ENCODE measurements at places on chromosomes 3 and 15.

DNA sequence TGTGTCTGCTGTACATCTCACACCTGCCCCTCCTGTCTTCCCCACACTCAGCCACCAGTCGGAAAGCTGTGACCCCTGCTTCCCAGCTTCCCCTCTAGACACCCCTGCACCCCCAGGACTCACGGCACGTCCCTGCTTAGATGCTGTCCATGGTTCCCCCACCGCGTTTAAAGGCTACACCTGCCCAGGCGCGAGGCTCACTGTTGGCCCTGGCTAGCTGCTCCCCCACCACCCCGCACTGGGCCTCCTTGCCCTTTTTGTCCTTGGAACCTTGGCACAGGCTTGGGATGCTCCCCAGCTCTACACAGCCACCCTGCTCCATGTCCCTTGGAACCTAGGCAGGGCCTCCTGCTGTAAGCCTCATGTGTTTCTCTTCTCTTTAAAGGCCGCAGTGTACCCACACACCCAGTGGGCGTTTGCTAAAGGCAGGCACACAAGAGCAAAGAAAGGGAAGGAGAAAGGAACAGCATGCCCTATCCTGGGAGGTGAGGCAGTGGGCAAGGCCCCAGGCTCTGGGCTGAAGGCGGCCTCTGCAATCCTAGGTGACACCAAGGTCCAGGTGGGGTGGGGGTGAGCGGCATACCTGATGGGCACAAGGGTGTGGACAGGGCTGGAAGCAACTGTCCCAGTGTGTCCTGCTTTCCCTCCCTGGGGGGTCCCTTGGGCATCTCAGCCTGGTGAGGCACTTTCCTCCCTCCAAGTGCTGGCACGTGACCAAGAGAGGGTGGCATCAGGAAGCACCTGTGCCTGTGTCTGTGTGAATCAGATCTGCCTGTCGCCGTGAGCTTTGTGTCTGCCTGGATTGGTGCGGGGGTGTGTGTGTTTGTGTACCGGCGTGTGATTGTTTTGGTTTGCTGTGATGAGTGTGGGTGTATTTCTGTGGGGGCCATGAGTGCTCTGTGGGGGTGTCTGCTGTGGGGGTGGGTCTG is 54.4 kb downstream of the TPRA1 start:
- H3K4me1 ChIP-seq = no peaks in the 10 kb centered on the region
- H3K27ac ChIP-seq = no peak overlapping the region
- no peak for DNase-seq
- H3K4me3 ChIP-seq = no peak overlapping the region
- no peaks in the 10 kb centered on the region for H3K27me3 ChIP-seq

DNA sequence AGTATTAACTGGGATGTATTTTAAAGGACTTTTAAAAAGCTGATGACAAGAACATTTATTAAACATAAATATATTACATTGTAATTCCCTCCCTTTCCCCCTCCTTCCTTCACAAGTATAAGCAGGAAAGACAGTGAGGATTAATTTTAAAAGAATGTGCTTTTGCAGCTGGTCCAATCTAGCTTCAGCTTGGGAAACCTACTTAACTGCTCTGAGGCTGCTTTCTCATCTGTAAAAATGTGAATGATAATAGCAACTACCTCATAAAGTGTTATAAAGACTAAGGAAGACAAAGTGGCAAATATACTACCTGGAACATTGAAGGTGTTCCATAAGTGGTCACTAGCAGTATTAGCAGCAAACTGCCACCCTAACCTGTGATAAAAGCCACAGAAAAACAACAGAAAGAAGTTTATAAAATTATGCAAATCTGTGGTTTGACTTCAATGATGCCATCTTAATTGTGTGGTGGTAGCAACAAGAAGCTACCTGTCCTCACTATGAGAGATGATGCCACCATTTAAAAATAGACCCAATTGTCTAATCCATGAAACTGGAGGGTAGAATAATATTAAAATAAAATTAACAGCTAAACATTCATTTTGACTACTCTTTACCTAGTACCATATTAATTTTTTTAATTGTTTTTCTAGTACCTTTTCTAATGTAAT is 20.0 kb downstream of the DHX36 start:
- H3K36me3 ChIP-seq = peaks cover 83% of the 10 kb centered on the region
- no peak for DNase-seq
- H3K4me1 ChIP-seq = no peaks in the 10 kb centered on the region
- H3K27ac ChIP-seq = no peak overlapping the region
- no peak overlapping the region for H3K4me3 ChIP-seq
- no peaks in the 10 kb centered on the region for H3K27me3 ChIP-seq

DNA sequence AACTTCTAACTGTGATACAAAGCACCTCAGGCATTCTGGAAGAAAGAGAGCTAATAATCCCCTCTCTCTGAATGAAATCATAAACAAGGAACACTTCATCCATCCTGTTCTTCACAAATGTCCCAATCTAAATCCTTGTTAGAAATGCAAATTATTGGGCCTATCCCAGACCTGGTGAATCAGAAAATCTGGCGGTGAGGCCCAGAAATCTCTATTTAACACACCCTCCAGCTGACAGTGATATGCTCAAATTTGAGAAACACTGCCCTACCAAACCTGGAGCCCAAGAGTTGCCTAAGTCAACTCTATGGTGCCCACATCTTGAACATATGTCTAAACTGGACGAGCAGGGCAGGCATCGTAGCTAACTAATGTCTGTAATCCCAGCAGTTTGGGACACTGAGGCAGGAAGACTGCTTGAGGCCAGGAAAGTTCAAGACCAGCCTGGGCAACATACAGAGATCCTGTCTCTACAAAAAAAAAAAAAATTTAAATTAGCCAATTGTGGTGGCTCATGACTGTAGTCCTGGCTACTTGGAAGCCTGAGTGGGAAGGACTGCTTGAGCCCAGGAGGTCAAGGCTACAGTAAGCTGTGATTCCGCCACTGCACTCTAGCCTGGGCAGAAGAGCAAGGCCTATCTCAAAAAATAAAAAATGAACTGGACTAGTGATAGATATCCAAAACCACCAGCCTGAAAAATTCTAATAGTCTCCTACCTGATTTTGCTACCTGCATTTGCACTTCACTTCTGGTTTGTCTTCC is 23.1 kb downstream of the SCAP start:
- no peak for DNase-seq
- H3K27me3 ChIP-seq = no peaks in the 10 kb centered on the region
- H3K27ac ChIP-seq = no peak overlapping the region

GRCh38 chr3:13145826-13146642 is 72.8 kb upstream of the IQSEC1 start:
- H3K27ac ChIP-seq = no peak overlapping the region
- no peak overlapping the region for H3K4me3 ChIP-seq
- no peaks in the 10 kb centered on the region for H3K36me3 ChIP-seq
- DNase-seq = peak; percentile 21
- H3K27me3 ChIP-seq = no peaks in the 10 kb centered on the region
- H3K4me1 ChIP-seq = no peaks in the 10 kb centered on the region

DNA sequence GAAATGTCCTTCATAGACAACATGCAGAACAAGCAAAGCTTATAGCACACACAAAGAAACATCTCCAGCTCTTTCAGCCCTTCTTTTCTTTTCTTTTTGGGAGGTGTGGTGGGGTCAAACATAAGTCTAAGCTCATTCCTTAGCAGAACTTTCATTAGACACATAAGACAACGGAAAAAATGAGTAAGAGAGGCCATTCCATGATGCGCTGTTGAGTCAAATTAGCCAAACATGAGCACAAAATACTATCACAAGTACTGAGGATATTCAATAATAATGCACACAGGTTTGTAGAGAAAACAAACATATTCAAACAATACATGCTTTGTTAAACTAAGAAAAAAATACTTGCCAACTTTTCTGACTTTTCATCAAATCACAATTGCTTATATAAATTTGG is 83.0 kb downstream of the PLOD2 start:
- no peaks in the 10 kb centered on the region for H3K27me3 ChIP-seq
- H3K36me3 ChIP-seq = no peaks in the 10 kb centered on the region
- no peak overlapping the region for H3K27ac ChIP-seq
- no peaks in the 10 kb centered on the region for H3K4me1 ChIP-seq
- no peak for DNase-seq

DNA sequence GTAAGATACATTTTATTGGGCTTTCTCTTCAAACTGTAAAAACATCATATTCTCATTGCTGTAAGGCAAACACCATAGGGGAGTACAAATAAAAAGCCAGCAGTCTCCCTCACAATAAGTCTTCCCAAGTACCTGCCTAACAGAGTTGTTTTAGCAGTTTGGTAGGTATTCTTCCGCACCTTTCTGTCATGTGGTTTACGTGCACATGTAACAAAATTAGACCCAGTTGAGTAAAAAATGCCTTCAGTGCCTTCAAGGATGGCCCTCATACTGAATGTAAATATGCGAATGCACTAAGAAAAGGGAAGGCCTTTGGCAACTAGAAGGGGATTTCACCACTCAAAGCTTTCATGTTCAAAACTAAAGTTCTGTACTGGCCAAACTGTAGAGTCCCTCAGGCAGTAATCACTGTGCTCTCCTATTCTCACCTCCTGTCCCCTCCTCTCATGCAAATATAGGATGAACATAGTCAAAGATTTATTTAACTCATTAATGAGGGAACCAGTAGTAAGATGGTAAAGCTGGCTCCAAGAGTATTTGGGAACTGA is 26.4 kb downstream of the USP3 start:
- no peaks in the 10 kb centered on the region for H3K36me3 ChIP-seq
- no peak overlapping the region for H3K4me3 ChIP-seq
- DNase-seq = no peak
- H3K4me1 ChIP-seq = peaks cover 62% of the 10 kb centered on the region
- no peaks in the 10 kb centered on the region for H3K27me3 ChIP-seq

DNA sequence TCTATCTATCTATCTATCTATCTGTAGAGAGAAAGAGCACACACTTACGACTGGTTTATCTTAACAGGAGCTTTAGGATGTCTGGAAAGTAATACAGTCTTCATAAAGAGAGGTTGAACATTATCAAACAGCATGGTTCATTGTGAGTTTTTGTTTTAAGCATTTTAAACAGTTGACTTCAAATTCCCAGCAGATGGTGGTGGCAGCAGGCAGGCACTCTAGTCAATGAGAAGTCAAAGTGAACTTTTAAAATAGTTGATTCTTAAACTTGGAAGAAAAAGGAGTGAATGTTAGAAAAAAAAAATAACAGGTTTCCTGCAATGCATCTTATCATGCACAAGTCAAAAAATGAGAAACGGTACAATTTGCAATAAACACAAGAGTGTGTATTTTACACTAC is 432.7 kb downstream of the IL5RA start:
- H3K36me3 ChIP-seq = no peaks in the 10 kb centered on the region
- no peaks in the 10 kb centered on the region for H3K27me3 ChIP-seq
- no peaks in the 10 kb centered on the region for H3K4me1 ChIP-seq

DNA sequence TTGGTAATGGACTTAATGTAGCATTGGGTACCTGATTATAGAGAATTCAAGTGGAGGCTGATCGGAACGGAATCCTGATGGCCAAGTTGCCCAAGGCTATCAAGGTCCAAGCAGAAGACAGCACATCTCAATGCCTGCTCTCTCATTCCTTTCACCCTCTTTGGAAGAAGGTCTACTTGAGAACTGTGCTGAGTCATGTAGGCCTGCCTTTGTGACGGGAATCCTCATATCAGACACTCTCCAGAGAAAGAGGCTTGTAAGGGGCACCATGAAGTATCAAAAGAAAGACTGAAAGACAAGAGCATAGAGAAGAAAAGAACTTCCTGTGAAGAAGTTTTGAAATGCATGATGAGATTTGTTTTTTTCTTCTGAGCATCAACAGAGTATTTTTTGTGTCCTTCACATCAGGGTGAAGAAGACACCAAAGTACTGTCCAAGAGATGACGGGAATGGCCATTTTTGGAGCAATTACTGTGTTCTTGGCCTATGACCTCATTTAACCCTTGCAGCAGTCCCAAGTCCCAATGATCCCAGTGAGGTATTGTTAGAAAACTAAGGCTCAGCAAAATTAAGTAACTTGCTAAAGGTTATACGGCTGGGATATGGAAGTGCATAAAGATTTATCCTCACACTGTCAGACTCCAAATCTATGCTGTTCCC is 13.2 kb upstream of the LARP6 start:
- peaks cover 5% of the 10 kb centered on the region for H3K4me1 ChIP-seq
- no peak overlapping the region for H3K27ac ChIP-seq
- no peaks in the 10 kb centered on the region for H3K27me3 ChIP-seq
- no peaks in the 10 kb centered on the region for H3K36me3 ChIP-seq
- no peak overlapping the region for H3K4me3 ChIP-seq

DNA sequence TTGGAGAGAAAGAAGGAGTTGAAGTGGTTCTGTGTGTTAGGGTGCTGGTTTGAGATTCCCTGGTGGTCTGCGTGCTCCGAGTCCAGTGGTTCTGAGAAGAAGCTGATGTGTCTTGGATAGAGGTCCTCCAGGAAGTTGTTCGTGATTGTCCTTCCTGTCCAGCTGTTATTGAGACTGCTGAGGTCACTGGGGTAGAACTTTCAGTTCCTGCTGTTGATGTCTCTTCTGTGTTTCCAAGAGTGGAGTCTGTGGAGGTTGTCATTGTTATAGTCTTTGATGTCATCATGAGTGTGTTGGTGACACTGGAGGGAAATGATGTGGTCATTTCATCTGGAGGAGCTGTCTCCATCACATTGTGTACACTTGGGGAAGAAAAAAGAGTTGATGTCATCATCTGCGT is 20.8 kb downstream of the MUC4 start:
- H3K27me3 ChIP-seq = peaks cover 4% of the 10 kb centered on the region
- H3K27ac ChIP-seq = no peak overlapping the region
- H3K4me3 ChIP-seq = no peak overlapping the region
- DNase-seq = no peak
- H3K4me1 ChIP-seq = no peaks in the 10 kb centered on the region

DNA sequence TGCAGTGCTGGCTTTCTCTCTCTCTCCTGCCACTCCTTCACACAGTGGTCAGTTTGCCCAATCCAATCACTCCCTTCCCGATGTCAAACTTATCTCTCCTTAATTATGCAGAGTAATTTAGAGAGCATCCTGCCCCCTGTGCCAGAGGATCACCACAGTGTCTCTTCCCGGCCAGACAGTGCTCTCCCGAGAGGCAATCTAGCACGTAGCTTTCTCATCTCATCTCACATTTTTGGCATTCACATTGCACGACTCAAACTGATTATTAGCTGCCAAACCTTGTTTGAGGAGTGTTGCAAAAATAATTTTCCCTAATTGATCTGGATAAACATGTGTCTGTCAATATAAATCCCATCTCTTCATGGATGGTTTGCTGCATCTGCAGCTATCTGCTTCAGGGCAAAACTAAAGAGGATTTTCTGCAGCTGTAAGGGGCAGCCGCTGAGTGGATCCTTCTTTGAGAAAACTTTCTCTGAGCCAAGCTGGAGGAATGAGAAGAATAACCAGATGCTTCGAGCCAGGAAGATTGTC is 37.8 kb downstream of the SSUH2 start:
- no peak overlapping the region for H3K27ac ChIP-seq
- peaks cover 16% of the 10 kb centered on the region for H3K4me1 ChIP-seq
- no peak for DNase-seq
- no peaks in the 10 kb centered on the region for H3K36me3 ChIP-seq
